Prostate gland (tissue), 2 donors: ENCODE measurements at places on chromosomes 2 and 18. TPM values are rescaled to one million over a fixed set of nuclear protein-coding genes. Genes with fewer than 3 reads are reported as not detected.

DNA sequence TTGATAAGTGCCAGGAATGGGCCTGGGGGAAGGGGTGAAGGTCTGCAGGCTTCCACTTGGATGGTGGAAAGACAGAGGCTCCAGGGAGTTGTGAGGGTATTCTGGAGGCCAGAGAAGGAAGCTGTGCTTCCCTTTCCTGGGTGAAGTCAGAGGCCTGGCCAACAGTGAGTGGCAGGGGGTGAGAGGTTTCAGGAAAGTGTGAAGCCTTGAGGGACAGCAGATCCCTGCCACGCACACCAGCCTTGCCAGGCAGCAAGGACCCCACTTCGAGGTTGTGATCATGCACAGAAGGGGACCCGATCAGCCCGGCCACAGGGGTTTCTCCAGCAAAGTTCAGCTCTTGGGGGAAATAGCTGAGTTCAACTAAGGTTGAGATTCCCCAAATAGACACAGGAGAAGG, 66.5 kb downstream of the SMAD7 start:
- peaks cover 4% of the 10 kb centered on the region for H3K4me1 ChIP-seq
- no peak overlapping the region for H3K27ac ChIP-seq
- H3K36me3 ChIP-seq: no peaks in the 10 kb centered on the region
- no peaks in the 10 kb centered on the region for H3K27me3 ChIP-seq
- no peak overlapping the region for H3K4me3 ChIP-seq
- DNase-seq: no peak

DNA sequence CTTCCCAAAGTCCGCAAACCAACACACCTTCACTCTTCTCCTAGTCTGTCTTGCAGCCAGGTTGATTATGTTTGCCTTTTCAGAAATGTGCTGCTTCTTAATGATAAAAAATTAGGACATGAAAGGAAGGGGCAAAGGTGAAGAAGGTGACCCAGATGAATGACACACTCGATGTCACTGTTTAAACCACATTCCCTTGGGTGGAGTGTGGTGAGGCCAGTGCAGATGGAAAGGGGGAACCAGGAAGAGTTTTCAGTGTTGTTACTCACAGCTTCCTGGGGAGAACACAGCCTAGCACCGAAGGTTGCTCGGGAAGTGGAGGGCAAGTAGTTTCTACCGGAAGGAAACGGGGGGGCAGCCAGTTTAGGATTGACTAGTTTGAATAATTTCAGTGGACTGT, 57.2 kb upstream of the BOD1L2 start:
- no peaks in the 10 kb centered on the region for H3K27me3 ChIP-seq
- H3K4me3 ChIP-seq: no peak overlapping the region
- DNase-seq: no peak
- H3K36me3 ChIP-seq: no peaks in the 10 kb centered on the region

GRCh38 chr2:127586746-127587295, 51.3 kb downstream of the MYO7B start:
- no peaks in the 10 kb centered on the region for H3K36me3 ChIP-seq
- no peaks in the 10 kb centered on the region for H3K4me1 ChIP-seq
- DNase-seq: no peak
- no peak overlapping the region for H3K27ac ChIP-seq
- H3K27me3 ChIP-seq: no peaks in the 10 kb centered on the region

DNA sequence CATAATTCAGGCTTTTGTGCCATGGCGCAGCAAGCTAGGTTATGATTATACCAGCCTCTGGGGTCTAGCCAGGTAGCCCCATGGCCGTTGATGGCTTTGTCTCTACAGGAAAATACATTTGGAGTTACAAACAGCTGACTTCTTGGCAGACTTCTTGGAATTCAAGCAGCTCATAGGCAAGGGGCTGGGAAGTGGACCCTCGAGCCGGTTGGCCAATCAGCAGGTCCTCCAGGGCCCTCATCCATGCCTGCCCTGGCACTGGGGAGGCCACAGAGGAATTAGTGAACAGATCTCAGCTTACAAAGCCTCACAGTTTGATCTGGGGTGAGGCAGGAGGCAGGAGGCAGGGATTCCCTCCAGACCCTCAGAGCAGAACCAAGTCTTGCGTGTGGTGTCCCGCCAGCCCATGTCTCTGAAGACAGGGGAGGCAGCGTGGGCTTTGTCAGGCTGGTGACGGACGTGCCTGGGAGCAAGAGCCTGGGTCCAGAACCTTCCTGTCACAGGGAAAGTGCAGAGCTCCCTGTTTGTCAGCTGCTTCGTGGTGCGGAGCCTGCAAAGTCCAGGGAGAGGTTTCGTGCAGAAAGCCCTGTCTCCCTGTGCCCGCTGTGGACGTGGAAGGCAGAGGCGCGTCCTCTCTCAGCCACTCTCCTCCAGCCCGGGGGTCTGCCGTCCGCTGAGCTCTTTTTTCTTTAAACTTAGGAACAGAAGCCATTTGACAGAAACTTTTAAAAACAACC, 131.7 kb downstream of the KLHL29 start:
- no peak overlapping the region for H3K4me3 ChIP-seq
- DNase-seq: no peak
- H3K27me3 ChIP-seq: no peaks in the 10 kb centered on the region
- no peaks in the 10 kb centered on the region for H3K4me1 ChIP-seq
- H3K27ac ChIP-seq: no peak overlapping the region

DNA sequence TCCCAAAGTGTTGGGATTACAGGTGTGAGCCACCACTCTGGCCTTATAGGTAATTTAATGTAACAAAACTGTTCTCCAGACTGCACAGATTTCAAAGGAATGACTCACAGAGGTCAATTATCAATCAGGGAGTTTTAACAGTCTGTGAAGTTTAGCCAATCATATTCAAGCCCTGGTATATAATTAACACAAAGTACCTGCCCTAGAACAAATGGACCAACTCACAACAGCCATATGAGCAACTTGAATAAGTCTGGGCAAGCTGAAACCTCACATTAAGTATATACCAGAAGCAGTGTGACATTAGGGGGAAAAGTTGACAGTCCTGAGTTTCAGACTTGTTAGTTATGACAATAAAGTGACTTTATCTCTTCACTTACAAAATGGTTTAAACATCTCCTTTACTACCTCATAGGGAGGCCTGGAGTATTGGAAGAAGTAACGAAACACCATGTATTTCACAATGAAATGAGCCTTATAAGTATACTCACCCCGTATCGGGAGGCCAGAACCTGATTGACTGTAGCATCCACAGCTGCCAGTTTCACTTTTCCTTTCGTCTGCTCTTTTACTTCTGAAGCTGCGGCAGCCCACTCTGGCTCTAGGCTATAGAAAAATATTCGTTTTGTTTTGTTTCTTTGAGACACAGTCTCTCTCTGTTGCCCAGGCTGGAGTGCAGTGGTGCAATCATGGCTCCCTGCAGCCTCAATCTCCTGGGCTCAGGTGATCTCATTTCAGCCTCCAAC, 22.2 kb downstream of the PDIA6 start:
- no peaks in the 10 kb centered on the region for H3K4me1 ChIP-seq
- H3K4me3 ChIP-seq: no peak overlapping the region
- H3K27me3 ChIP-seq: no peaks in the 10 kb centered on the region
- H3K27ac ChIP-seq: no peak overlapping the region

DNA sequence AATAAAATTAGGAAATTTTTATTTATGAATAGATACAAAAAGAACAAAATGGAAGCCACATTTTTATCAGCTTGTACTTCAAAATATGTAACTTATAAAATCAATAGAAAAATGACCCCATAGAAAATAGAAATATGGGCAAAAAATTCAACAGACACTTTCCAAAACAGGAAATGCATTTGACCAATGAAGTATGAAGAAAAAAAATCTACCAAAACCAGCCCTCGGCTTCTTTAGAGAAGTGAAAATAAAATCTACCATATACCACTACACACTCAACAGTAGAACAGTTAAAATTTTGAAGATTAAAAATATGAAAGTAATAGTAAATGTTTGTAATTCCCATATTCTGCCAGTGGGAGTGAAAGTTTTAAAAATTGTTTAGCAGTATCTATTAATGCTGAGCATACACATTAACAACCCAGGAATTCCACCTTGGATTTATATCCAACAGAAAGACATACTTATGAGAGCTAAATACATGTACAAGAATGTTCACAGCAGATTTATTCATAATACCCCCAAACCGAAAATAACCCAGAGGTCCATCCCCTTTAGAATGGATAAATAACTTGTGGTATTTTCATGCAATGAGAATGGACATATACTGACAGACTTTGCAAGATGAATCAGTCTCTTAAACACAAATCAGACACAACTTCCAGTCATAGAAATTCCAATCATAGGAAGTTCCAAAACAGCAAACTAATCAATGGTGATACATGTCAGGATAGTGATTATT, 318.0 kb downstream of the FIGN start:
- no peaks in the 10 kb centered on the region for H3K4me1 ChIP-seq
- H3K4me3 ChIP-seq: no peak overlapping the region
- H3K27ac ChIP-seq: no peak overlapping the region
- H3K27me3 ChIP-seq: no peaks in the 10 kb centered on the region

Gene UCN
- 11.2 TPM for total RNA-seq

Gene TTN
- 36.8 TPM for total RNA-seq

DNA sequence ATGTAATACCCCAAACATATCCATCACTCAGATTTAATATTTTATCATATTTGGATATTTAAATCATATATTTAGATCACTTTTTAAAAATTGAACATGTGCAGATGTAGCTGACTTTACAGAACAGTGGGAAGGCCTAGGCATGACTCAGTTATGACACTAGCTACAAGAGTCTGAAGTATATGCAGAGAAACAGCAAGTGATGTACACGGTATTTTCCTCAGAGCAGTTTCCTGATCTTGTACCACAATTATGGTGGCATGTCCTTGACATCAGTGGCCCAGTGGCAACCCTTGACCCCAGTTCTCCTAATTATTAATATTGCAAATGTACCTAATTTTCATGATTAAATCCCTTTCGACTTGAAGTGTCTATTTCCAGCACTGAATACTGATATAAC, 28.2 kb downstream of the CDKL4 start:
- no peak for DNase-seq
- no peak overlapping the region for H3K4me3 ChIP-seq
- no peaks in the 10 kb centered on the region for H3K4me1 ChIP-seq
- H3K27ac ChIP-seq: no peak overlapping the region
- no peaks in the 10 kb centered on the region for H3K27me3 ChIP-seq

DNA sequence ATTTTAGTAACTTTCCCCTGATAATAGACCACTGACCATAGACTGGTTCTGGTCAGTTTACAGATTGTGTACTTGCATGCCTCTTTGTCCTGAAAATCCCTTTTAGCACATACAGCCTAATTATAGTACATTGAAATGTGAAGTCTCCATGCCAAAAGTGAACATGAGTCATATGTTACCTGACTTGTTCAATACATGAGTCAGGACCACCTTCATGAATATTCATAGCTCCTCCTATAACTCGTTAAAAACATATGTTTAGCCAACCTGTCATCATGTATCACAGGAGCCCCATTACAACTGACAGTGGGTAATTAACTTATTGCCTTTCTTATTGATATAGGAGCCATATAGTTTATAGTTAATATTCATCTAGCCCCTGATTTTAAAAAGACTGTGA, 78.6 kb downstream of the SH3YL1 start:
- H3K4me3 ChIP-seq: no peak overlapping the region
- no peaks in the 10 kb centered on the region for H3K4me1 ChIP-seq
- DNase-seq: no peak
- no peak overlapping the region for H3K27ac ChIP-seq
- H3K27me3 ChIP-seq: no peaks in the 10 kb centered on the region

Gene CD207
- total RNA-seq: 0.23 TPM

DNA sequence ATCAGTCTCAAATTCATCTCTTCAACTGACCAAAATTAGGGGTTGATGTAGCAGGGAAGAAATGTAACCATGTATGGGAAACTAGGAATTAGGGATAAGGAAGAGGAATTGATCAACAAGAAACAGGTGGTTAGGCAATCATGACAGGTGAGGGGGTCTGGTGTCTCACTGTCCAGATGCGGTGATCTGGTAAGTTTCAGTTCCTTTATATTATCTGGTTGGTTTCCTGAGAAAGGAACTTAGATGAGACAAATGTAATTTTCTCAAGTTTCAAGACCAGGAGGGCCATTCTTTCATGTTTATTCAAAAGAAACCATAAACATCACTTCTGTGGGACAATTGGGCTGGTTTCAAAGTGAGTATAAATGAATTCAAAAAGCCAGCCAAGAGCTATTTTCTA, 306.2 kb upstream of the KCNJ3 start:
- no peaks in the 10 kb centered on the region for H3K36me3 ChIP-seq
- no peak overlapping the region for H3K27ac ChIP-seq
- DNase-seq: no peak
- H3K4me3 ChIP-seq: no peak overlapping the region
